H9 (cell line): ENCODE measurements at places on chromosomes 12 and 14. TPM values are rescaled to one million over a fixed set of nuclear protein-coding genes. Genes with fewer than 3 reads are reported as not detected.

DNA sequence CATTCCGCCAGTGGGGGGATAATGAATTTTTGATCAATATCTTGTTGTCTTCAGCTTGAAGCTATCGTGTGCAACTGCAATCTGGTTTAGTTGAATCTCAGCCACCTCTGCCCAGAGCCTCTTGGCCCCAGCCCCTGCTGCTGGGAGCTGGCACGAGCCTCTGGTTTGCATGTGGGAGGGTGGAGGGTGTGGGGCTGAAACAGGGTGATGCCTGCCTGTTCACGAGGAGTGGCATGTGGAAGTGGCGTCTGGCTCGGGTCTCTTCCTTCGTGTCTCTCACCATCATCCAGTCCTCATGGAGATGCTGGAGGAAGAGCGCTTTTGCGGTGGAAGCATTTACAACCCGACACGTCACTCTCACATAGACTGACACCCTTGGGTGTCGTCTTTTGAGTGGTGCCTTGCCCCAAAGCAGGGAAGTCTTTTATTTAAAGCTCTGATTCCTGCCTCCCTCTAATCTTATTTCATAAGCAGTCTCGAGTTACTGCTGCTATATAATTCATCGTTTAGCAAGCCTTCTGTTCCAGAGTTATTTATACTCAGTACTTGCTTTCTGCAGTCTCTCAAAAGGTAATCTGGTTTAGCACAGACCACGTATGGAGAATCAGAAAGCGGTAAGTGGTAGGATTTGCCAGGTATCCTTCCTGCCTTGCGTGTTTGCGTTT lies 64.5 kb downstream of the AACS start:
- H3K4me1 ChIP-seq, result no peaks in the 10 kb centered on the region
- DNase-seq, result no peak
- H3K4me3 ChIP-seq, result no peak overlapping the region
- H3K27ac ChIP-seq, result no peak overlapping the region

GRCh38 chr12:81798294-81798693 lies 39.1 kb upstream of the PPFIA2 start:
- no peaks in the 10 kb centered on the region for H3K27me3 ChIP-seq
- H3K4me1 ChIP-seq, result peaks cover 4% of the 10 kb centered on the region
- no peak overlapping the region for H3K27ac ChIP-seq
- no peak overlapping the region for H3K4me3 ChIP-seq
- peak; percentile 48 for DNase-seq

- no peaks in the 10 kb centered on the region; the same call in 1 of the 2 replicates for H3K4me1 ChIP-seq
- H3K36me3 ChIP-seq, result no peaks in the 10 kb centered on the region
- H3K27me3 ChIP-seq, result no peaks in the 10 kb centered on the region
- DNase-seq, result no peak
- no peak overlapping the region for H3K4me3 ChIP-seq
- H3K27ac ChIP-seq, result no peak overlapping the region
These were observed 56.0 kb downstream of the FBXO34 start for GRCh38 chr14:55327179-55327578.

The KIF5A gene
- total RNA-seq, result 17.7 and 18.5 TPM in 2 replicates

GRCh38 chr14:104101086-104101621 lies 15.7 kb downstream of the ASPG start:
- H3K36me3 ChIP-seq, result no peaks in the 10 kb centered on the region
- no peaks in the 10 kb centered on the region for H3K4me1 ChIP-seq
- H3K4me3 ChIP-seq, result no peak overlapping the region
- H3K27ac ChIP-seq, result no peak overlapping the region

The KRT85 gene
- not detected in 2 replicates for total RNA-seq

DNA sequence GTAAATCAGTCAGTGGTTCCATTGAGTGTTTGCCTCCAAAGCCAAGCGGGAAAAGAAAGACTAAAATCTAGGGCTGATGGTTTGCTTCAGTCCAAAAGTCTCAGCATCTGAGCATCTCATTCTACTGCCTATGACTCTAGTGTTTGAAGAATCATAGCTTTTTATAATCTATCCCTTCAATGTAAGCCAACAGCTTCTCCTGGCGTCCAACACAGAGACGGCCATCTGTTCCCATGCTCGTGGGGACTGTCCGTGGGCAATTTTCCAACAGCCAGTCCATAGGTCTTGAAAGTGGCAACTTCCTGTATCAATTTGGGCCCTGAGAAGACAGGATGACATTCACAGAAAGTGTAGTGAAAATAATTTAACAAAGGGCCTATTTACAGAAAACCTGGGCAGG lies 544.4 kb upstream of the TMEM132C start:
- H3K4me1 ChIP-seq, result no peaks in the 10 kb centered on the region
- no peak overlapping the region for H3K27ac ChIP-seq
- DNase-seq, result no peak
- no peak overlapping the region for H3K4me3 ChIP-seq

- H3K27ac ChIP-seq, result no peak overlapping the region
- no peaks in the 10 kb centered on the region for H3K36me3 ChIP-seq
- H3K4me3 ChIP-seq, result no peak overlapping the region
- no peak for DNase-seq
These were observed 8.5 kb downstream of the IFI27 start for GRCh38 chr14:94119071-94119470.

The C14orf39 gene
- 1.1 and 1.8 TPM in 2 replicates for total RNA-seq

The TAS2R43 gene
- total RNA-seq, result 0.48 and 0.59 TPM in 2 replicates

The CCND2 gene
- 98.2 and 104 TPM in 2 replicates for total RNA-seq

DNA sequence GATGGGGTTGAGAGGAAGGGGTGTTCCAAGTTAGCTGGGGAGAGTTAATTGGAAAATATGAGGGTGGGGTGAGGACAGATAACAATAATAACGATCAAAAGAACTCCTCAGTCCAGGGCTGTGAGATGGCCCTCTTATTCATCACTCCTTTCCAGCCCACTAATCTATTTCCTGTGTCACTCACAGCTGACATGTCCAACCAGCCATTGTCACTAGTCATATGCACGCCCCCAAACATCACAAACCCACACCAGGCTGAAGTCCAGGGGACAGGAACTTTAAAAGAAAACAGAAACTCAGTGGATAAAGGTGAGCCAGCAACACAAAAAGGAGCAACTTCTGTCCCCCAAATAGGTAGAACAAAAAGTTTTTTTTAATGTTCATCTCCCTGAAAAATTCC lies 911 bp downstream of the CALCOCO1 start:
- H3K4me3 ChIP-seq, result peak overlapping the region; percentile 96
- no peaks in the 10 kb centered on the region for H3K36me3 ChIP-seq
- H3K4me1 ChIP-seq, result no peaks in the 10 kb centered on the region
- DNase-seq, result no peak
- H3K27me3 ChIP-seq, result no peaks in the 10 kb centered on the region

DNA sequence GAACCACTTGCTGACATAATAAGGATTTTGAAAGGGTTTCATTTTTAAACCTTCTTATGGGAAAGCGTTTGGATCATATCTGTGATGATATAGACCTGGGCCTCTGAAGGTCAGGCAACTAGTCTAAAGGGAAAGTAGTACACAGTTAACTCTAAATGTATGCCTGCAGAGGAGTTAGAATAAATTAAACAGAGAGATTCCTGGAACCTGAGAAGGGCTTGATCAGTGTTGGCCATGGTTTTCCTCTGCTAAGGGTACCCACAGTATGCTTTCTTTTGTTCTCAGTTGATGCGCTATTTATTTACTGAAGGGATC lies 14.4 kb upstream of the POLR3B start:
- H3K4me1 ChIP-seq, result no peaks in the 10 kb centered on the region; the same call in 1 of the 2 replicates
- H3K27ac ChIP-seq, result no peak overlapping the region
- H3K27me3 ChIP-seq, result no peaks in the 10 kb centered on the region
- no peak overlapping the region for H3K4me3 ChIP-seq

The ABCD2 gene
- total RNA-seq, result not detected in 2 replicates

The CLEC6A gene
- total RNA-seq, result 0.17 and 0.37 TPM in 2 replicates

DNA sequence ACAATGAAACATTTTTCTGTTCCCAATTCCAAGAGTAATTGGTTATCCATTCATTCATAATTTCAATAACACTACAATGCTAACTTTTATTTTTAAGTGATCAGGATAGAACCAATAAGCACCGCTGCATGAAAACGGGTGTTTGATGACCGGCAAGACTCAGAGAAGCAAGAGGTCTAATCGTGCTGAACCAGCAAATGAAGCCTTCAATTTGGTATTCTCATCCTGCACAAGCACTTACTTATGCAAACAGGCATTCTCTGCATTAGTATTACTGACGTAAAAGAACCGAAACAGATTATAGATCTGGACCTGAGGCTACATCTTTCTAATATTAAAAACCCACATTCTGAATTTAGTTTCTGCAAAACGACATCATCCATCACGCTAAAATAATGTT lies 67.7 kb downstream of the RBM19 start:
- no peaks in the 10 kb centered on the region for H3K27me3 ChIP-seq
- no peak overlapping the region for H3K4me3 ChIP-seq
- no peak overlapping the region for H3K27ac ChIP-seq
- H3K36me3 ChIP-seq, result no peaks in the 10 kb centered on the region
- DNase-seq, result no peak
- no peaks in the 10 kb centered on the region; the same call in 1 of the 2 replicates for H3K4me1 ChIP-seq

GRCh38 chr12:16046266-16046665 lies 135.1 kb downstream of the DERA start:
- no peak for DNase-seq
- H3K27ac ChIP-seq, result no peak overlapping the region
- no peak overlapping the region for H3K4me3 ChIP-seq
- peaks cover 2% of the 10 kb centered on the region; the same call in 1 of the 3 replicates for H3K36me3 ChIP-seq

DNA sequence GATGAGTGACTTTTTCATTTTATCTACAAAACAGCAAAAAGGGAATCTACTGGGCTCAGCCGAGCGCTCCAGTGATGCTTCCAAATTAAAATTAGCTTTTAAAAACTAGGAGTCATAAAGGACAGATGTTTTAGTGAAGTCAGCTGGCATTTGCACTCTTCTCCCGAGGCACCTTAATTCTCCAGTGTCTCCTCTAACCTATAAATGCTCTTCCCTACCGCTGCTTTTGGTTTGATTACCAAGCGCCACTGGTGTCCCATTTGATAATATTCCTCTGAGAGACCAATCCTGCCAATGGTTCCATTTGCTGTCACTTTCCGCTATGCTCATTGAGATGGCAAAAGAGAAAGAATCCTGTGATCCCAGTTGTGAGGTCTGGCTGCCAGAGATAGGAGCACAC lies 29.3 kb upstream of the PIWIL1 start:
- DNase-seq, result no peak
- H3K36me3 ChIP-seq, result no peaks in the 10 kb centered on the region
- no peaks in the 10 kb centered on the region for H3K4me1 ChIP-seq
- no peak overlapping the region for H3K4me3 ChIP-seq

DNA sequence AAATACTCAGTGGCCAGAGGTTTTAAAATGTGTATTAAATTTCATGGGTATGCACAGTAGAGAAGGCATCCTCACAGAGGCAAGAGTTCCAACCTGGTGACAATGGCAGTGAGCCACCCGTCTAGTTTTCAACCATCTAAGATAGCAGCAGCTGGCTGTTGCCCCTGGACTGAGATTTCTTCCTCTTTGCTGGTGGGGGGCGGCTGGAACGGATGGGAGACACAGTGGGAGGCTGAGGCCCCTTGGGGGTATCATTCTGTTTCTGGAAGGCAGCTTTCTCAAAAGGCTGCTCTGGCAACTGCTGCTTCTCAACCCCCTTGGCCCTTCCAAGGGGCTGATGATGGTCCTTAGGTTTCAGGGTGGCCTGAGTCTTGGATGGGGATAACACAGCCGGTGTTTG lies 1.0 kb upstream of the IFFO1 start:
- no peaks in the 10 kb centered on the region for H3K27me3 ChIP-seq
- H3K27ac ChIP-seq, result no peak overlapping the region
- peaks cover 38% of the 10 kb centered on the region for H3K36me3 ChIP-seq

DNA sequence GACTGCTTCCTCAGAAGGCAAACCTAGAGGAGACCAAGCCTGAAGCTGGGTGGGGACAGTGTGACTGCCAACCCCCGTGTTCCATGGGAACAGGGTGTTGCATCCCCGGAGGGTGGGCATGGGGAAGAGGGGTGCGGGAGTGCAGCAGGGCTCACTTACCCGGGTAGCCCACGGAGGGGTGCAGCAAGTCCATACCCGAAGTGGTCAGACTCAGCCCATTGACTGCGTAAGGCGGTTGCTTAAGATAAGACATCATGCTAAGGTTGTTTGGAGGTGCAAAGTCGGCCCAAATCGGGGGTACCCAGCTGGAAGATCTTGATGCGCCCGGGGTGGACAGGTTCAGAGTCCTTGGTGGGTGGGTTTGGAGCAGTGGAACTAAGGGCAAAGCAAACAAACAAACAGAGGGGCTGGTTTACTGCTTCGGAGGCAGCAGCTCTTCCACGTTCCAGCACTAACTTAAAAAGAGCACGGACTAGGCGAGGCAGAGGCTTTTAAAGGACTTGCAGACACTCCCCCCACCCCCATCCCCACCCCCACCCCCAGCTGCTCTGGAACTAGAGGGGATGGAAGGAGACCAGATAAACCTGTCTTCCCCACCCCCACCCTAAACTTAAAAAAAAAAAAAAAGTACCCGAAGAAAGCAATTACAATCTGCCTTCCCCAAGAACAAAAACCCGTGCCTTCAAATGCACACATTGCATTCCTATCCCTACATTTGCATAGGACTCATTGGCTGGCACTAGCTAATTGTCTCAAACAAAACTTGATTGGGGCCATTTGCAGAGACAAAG lies 4.9 kb downstream of the OTX2 start:
- H3K4me1 ChIP-seq, result peaks cover 11% of the 10 kb centered on the region
- peak; percentile 86 for DNase-seq
- peaks cover 77% of the 10 kb centered on the region for H3K36me3 ChIP-seq
- H3K27me3 ChIP-seq, result peaks cover 58% of the 10 kb centered on the region
- H3K4me3 ChIP-seq, result peak overlapping the region; percentile 97

GRCh38 chr14:62381311-62382070 lies 619.3 kb downstream of the SNAPC1 start:
- no peak for DNase-seq
- no peaks in the 10 kb centered on the region for H3K4me1 ChIP-seq
- H3K4me3 ChIP-seq, result no peak overlapping the region
- no peaks in the 10 kb centered on the region for H3K27me3 ChIP-seq
- H3K36me3 ChIP-seq, result peaks cover 6% of the 10 kb centered on the region

The ZCRB1 gene
- total RNA-seq, result 59.6 and 71.5 TPM in 2 replicates

DNA sequence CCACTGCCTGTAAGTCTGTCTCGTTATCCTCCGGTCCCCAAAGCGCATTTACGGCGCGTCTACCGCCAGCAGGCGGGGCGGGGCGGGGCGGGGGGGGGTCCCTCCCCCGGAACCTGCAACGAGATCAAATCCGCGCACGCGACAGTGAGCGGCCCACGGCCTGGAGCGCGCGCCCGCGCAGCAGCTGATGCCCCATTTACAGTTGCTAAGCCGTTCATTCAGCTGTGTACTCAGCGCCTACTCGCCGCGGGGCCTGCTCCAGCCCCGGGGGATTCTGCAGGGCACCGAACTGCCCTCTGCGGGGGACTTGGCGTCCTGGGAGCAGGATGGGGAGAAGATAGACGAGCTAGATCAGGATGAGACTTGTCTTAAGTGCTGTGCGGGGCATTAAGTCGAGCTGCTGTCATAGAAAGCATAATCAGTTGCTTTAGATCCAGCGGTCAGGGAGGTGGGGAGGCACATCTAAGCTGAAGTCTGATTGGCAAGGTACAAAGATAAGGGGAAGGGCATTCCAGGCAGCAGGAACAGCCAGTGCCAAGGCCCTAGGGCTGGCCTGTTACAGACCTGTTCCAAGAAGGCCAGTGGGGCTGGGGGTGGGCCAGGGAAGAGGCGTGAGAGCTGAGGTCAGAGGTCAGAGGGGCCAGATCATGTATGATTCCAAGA lies 1.4 kb upstream of the CCDC85C start:
- peak overlapping the region; percentile 88 for H3K4me3 ChIP-seq
- H3K36me3 ChIP-seq, result no peaks in the 10 kb centered on the region
- H3K27ac ChIP-seq, result no peak overlapping the region
- H3K4me1 ChIP-seq, result no peaks in the 10 kb centered on the region; the same call in 1 of the 2 replicates
- DNase-seq, result peak; percentile 49
